ENCODE measurements at places on chromosomes 3 and 15.

DNA sequence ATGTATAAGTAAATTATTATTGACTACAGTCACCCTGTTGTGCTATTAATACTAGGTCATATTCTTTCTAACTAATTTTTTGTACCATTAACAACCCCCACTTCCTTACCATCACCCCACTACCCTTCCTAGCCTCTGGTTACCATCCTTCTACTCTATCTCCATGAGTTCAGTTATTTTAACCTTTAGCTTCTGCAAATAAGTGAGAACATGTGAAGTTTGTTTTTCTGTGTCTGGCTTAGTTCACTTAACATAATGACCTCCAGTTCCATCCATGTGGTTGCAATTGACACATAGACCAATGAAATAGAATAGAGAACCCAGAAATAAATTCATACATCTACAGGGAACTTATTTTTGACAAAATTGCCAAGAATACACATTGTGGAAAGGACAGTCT lies 55.4 kb upstream of the CHRNB4 start:
- no peak for DNase-seq

- DNase-seq, result no peak
Measured at GRCh38 chr3:177478170-177478867, 281.0 kb upstream of the TBL1XR1 start.

DNA sequence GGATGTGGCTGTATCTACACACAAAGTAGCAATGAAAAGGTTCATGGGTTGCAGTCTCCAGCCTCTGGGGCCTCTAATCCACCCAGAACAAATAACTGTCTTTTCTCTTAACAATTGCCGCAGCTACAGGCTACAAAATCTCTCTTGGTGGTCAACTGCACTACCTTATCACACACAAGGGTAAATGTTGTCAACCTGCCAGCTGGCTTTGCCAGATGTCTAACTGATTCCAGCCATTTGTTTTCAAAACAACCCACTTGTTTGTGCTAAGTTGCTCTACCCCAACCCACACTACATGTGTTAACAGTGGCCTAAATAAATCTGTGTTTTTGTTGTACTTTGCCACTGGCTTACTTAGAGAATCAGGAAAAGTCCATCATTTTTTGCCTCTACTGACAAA lies 447.3 kb downstream of the TAFA4 start:
- no peak for DNase-seq

DNA sequence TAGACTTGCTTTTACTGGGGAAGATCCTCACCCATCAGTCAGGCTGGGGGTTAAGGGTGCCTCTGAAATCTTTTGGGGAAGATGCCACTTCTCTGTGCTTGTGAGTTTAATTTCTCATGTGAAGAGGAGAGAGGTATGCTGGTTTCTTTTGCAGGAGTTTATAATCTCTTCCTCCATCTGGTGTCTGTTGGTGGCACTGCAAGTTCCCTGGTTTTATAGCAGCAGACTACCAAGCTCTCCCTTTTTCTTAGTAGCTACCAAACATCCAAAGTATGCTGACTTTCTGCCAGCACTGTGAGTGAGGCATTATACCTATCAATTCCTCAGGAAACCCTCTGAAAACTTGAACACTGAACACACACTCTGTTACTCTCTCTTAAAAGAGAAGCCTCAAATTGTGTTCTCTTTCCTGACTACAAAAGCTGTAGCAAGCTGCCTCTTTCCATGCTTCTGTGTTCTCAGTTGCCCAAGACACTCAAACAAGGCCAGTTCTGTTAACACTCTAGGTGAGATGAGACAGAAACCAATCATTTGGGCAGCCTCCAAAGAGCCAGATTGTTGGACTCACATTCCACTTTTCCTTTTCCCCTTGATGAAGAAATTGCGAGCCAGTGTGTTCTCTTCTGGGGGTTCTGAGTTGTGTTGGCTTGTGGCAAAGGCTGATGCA lies 299.5 kb downstream of the GAP43 start:
- no peak for DNase-seq

GRCh38 chr3:41522612-41523011 lies 323.3 kb downstream of the CTNNB1 start:
- DNase-seq, result no peak

DNA sequence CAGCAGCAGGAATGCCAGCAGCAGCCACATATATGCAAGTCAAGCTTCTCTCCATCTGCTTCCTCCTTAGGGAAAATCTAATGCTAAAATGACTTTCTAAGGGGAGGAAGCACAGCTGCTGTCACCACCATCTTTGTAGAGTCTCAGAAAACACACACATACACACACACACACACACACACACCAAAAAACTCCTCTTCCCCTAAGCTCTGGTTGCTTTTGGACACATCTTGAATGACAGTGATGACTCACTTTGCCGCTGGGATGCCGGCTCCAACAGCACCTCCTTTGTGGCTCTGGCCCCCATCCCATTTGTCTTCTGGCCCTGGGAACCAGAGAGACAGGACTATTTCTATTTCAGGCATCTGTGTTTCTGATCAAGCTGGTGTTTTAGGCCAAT lies 124.8 kb upstream of the GOLIM4 start:
- DNase-seq, result no peak

DNA sequence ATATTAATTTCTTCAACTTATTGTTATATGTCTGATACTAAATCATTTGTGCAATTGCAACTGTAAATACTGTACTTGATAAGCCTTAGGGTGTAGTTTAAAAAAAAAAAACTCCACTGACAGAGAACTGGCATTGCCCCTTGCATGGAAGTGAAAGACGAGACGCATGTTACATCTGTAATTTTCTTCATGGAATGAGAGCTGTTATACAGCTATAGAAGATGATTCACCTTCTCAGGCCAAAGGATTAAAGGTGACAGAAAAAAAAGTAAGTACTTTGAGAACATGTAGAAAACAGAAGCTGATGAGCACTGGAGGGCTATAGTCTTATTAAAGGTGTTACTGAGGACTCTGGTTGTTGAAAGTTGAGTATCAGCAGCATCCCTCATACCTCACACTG lies 16.1 kb downstream of the RYR3 start:
- DNase-seq, result no peak

- DNase-seq, result peak; percentile 85
Measured at GRCh38 chr15:96330450-96331143, at the start of gene NR2F2. Gene NR2F2 (plus strand): TSS chr15:96330700. CDS start chr15:96332106, 1,406 bp downstream.

DNA sequence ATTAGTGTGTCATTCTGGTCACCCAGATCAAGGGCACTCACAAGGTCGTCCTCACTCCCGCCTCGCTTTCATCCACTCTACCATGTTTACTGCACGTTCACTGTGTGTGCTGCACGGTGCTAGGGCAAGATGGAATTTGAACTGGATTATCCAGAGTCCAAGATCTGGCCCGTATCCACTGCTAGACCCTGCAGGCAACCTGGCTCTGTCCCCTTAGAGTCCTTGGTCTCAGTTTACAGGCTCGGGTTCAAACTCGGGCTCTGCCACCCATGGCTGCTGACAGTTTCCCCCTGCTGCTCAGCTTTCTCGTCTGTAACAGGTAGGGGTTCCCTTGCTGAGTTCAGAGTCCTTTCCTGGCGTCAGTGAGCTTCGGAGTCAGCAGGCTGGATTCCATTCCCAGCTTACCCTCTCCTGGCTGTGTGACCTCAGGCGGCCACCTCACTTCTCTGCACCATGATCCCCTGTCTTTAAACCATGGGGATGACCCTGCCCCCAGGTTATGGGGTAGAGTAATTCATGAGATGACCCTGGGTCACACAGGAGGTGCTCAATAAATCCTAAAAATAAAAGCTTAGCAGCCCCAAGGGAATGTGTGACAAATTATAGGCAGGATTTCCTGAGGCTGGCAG lies 79.6 kb upstream of the SLC6A6 start:
- no peak for DNase-seq

DNA sequence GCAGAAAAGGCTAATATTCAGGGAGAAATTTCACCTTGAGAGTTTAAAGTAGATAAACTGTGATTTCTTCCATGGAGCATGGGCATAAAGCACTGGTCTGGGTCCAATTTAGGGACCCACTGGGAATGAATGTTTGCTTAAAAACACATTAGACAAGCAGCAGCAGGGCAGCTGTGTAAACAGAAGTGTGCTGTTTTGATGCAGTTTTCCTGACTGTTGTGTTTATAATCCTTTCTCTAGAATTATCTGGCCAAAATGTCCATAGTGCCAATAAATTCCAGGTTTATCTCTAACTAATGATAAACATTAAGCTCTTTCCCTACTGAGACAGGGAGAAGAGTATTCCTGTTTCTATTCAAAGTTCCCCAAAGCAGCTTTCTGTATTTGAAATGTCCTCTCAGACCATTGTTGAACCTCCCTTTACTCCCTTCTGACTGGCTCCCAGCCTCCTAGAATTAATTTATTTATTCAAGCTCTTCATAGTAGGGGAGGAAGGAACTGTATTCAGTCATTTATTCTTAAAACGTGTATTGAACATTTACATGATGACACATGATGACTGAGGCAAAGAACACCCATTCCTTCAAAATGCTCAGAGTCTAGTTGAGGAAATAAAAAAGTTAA lies 7.0 kb upstream of the TM4SF18 start:
- peak; percentile 85 for DNase-seq

- no peak for DNase-seq
Measured at GRCh38 chr3:144643771-144644198, 672.2 kb downstream of the DIPK2A start.

DNA sequence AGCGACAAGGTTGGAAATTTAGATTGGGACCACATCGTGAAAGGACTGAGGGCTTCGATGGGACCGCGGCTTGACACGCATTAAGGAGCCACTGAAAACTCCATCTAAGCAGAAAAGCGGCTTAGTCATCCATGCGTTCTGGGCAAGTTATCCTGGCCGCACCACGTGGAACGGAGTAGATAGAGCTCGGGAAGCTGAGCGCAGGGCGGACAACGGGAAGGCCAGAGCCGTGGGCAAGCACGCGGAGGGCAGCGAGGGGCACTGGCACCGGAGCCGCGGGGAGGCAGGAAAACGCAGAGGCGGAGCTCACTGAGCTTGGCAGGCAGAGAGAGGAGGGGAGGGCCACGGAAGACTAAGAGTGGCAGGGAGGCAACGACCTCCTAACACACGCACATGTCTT lies 61.3 kb upstream of the VGLL4 start:
- DNase-seq, result no peak

- no peak for DNase-seq
Measured at GRCh38 chr3:176631165-176631564, 566.1 kb downstream of the TBL1XR1 start.

GRCh38 chr3:176119826-176120225 lies 1077.5 kb downstream of the TBL1XR1 start:
- DNase-seq, result no peak

All from NCI-H1092 (cell line).